Stomach (tissue), 19 donors: ENCODE measurements at places on chromosomes 7 and 10. TPM values are rescaled to one million over a fixed set of nuclear protein-coding genes. Genes with fewer than 3 reads are reported as not detected.

Gene CADPS2
- polyA plus RNA-seq = 7.0 TPM

Gene PHYHIPL
- polyA plus RNA-seq = 0.61 TPM

Gene AGR3
- 17.4 TPM for polyA plus RNA-seq

Gene SLC26A5
- polyA plus RNA-seq = 0.46 TPM

Gene ADRB1
- 0.43 TPM for polyA plus RNA-seq

Gene PLPP4
- polyA plus RNA-seq = not detected

Gene SFR1
- 13.1 TPM for polyA plus RNA-seq

Gene AZGP1
- polyA plus RNA-seq = 235 TPM

Gene MGAM2
- 0.05 TPM for polyA plus RNA-seq

Gene LHPP
- polyA plus RNA-seq = 16.6 TPM

Gene TCF7L2
- polyA plus RNA-seq = 11.5 TPM

Gene METTL27
- not detected for polyA plus RNA-seq

Gene HOXA5
- 12.8 TPM for polyA plus RNA-seq

Gene UMAD1
- polyA plus RNA-seq = 21.5 TPM

Gene GPR15LG
- polyA plus RNA-seq = not detected

Gene CPXM2
- 0.62 TPM for polyA plus RNA-seq

Gene VKORC1L1
- 5.0 TPM for polyA plus RNA-seq

Gene CHCHD2
- 710 TPM for polyA plus RNA-seq

Gene HPSE2
- 2.9 TPM for polyA plus RNA-seq

Gene ABLIM1
- polyA plus RNA-seq = 87.2 TPM

Gene CFAP58
- 0.12 TPM for polyA plus RNA-seq

Gene GFRA1
- 3.9 TPM for polyA plus RNA-seq

Gene ASB4
- polyA plus RNA-seq = 0.03 TPM

Gene CRYGN
- polyA plus RNA-seq = not detected

Gene ZNF783
- 4.1 TPM for polyA plus RNA-seq
